ENCODE measurements at places on chromosomes 2 and 18.

- no peak for DNase-seq
Measured at GRCh38 chr2:230925879-230926765, 1.1 kb upstream of the GPR55 start.

- DNase-seq, result no peak
Measured at GRCh38 chr18:31716362-31716761, 32.0 kb upstream of the B4GALT6 start.

DNA sequence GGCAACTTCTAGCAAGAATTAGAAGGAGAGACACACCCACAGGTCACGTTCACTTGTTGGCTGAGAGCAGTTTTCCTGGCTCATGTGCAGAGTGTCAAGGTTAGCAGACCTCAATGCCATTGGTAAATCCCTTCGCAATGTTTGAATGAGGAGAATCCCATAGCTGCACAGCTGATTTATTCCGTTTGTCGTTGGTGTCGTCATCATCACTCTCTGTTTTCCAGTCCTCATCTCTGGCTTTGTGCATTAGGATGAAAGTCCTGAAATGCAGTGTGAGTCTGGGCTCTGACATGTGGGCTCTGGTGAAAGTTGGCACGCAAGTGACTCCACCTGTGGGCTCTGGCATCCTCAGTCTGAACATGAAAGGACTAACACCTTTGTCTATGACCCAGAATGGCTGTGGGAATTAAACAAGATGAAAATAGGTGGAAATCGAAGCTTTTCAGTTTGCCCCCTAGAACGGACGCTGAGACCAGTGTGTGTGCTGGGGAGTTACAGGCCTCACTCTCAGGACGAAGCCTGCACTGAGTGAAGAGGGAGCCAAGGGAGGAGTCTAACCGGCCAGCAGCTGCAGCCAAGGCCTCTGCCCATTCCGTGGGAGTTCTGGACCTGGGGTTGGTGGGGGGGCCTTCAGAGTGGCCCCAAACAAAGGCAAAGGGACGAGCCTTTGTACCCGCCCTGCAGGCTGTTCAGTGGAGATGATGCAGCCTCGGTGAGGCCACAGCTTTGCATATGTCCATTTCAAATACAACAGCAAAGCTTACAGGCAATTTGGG, 74.8 kb upstream of the ZNF516 start:
- no peak for DNase-seq

GRCh38 chr2:200750323-200750910, 61.3 kb upstream of the BZW1 start:
- DNase-seq, result no peak

DNA sequence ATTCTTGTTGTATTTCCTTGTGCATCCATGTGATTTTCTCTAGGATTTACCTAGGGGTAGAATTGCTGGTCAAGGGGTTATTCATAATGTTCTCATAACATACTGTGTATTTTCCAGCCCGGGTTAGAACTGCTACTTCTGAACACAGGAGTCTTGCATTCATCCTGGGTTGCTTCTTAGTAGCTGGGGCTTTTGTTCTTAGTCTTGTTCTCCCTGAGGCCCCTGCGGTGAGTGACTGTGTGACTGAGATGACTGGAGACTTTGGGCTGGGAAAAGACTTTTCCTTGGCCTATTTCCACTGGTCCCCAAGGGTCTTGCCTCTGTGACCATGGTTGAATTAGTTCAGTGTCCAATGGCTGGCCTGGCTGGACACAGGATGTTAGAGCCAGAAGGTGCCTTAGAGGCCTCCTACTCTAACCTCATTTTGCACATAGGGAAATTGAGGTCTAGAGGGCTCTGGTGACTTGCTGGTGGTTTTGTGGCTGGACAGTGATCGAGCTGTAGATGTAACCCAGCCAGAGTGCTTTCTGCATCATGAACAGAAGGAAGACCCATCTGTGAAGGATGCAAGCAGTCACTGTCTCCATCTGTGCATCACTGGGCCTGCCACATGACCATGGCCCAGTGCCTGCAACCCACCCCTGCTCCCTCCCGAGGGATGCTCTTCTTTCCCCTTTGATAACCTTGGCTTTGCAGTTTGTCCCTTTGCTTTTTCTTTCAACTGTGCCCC, 233.3 kb downstream of the FHOD3 start:
- DNase-seq, result no peak

- DNase-seq, result no peak
Measured at GRCh38 chr18:57544936-57545660, 41.4 kb downstream of the FECH start.

- no peak for DNase-seq
Measured at GRCh38 chr2:64952096-64952495, 37.1 kb upstream of the SLC1A4 start.

DNA sequence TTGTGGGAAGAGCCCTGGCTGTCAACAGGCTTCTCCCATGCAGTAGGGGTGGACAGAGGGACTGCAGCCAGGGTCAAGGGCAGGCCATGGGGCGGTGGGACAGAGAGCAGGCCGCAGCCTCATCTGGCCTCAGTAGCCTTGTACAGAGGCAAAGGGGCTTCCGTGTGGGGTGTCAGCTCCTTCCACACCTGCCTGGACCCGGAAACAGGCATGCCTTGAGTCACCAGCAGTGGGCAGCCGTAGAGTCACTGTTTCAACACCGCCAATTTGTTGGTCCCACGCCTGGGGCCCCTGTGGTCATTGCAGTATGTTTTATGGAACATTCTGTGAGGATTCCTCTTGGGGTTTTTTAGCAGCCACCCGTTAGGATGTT, 173.0 kb downstream of the SMAD7 start:
- no peak for DNase-seq

Measured in stimulated activated CD8-positive, alpha-beta memory T cell treated with anti-CD3 and anti-CD28 coated beads, Interleukin-7, amount 100 ng/mL, for 1 hour (primary cell).